Articular chondrocyte of knee joint (primary cell): ENCODE measurements at places on chromosomes 3 and 15. TPM values are rescaled to one million over a fixed set of nuclear protein-coding genes. Genes with fewer than 3 reads are reported as not detected.

Gene HIGD2B
- not detected in 2 replicates for total RNA-seq

Gene ITGB5
- 167 and 274 TPM in 2 replicates for total RNA-seq

Gene MYZAP
- 0.65 and 1.6 TPM in 2 replicates for total RNA-seq

Gene PIGZ
- total RNA-seq: 5.2 and 5.6 TPM in 2 replicates

Gene ARL13B
- 13.5 and 18.5 TPM in 2 replicates for total RNA-seq

Gene JMJD7
- total RNA-seq: 2.7 and 3.1 TPM in 2 replicates

Gene SPATA12
- total RNA-seq: under 0.01 TPM in 1 of 2 replicates, not detected in the other

Gene SERPINI2
- not detected in 2 replicates for total RNA-seq

Gene IMPG2
- 0.39 and 0.54 TPM in 2 replicates for total RNA-seq

Gene SYNPR
- total RNA-seq: not detected in 2 replicates

Gene CSPG4
- 144 and 158 TPM in 2 replicates for total RNA-seq

Gene CCRL2
- total RNA-seq: 6.2 and 8.0 TPM in 2 replicates

Gene PPP2R3A
- total RNA-seq: 32.2 and 33.5 TPM in 2 replicates

Gene LPP
- total RNA-seq: 83.8 and 95.1 TPM in 2 replicates

Gene BCHE
- not detected in 2 replicates for total RNA-seq

Gene CYP19A1
- 5.9 and 9.5 TPM in 2 replicates for total RNA-seq

Gene STARD5
- 3.8 and 6.4 TPM in 2 replicates for total RNA-seq

Gene KLHL40
- total RNA-seq: not detected in 2 replicates

Gene RPP25
- total RNA-seq: 4.0 and 8.1 TPM in 2 replicates

Gene SSR3
- 230 and 289 TPM in 2 replicates for total RNA-seq

Gene STX19
- 0.13 TPM in 1 of 2 replicates, not detected in the other for total RNA-seq

Gene GASK1A
- total RNA-seq: 0.78 and 1.3 TPM in 2 replicates

Gene PPP1R14D
- not detected in 2 replicates for total RNA-seq

Gene LRRC31
- not detected in 2 replicates for total RNA-seq

Gene LRRC34
- 6.1 and 11.1 TPM in 2 replicates for total RNA-seq

Gene CPEB1
- 30.2 and 36.4 TPM in 2 replicates for total RNA-seq

Gene IL5RA
- not detected in 2 replicates for total RNA-seq

Gene LMAN1L
- total RNA-seq: 0.11 TPM in 1 of 2 replicates, not detected in the other

Gene RTP4
- 2.5 and 4.4 TPM in 2 replicates for total RNA-seq

Gene ARHGEF26
- 5.1 and 5.2 TPM in 2 replicates for total RNA-seq

Gene TRIP4
- total RNA-seq: 12.5 and 12.9 TPM in 2 replicates

Gene MUSTN1
- 0.39 TPM in 1 of 2 replicates, not detected in the other for total RNA-seq

Gene SLC12A1
- total RNA-seq: not detected in 2 replicates

Gene CACNA2D2
- 0.22 TPM in 1 of 2 replicates, not detected in the other for total RNA-seq

Gene TAGLN3
- total RNA-seq: not detected in 2 replicates

Gene PCOLCE2
- total RNA-seq: 102 and 124 TPM in 2 replicates

Gene HACD3
- 87.3 and 91.7 TPM in 2 replicates for total RNA-seq

Gene TWF2
- total RNA-seq: 69.3 and 81.7 TPM in 2 replicates

Gene TGM4
- not detected in 2 replicates for total RNA-seq

Gene SPINK8
- not detected in 2 replicates for total RNA-seq

Gene CDC25A
- 2.7 and 3.7 TPM in 2 replicates for total RNA-seq

Gene GPR156
- 1.2 and 1.5 TPM in 2 replicates for total RNA-seq

Gene PDCD7
- 24.5 and 24.6 TPM in 2 replicates for total RNA-seq

Gene NOX5
- total RNA-seq: 0.22 and 0.26 TPM in 2 replicates

Gene MESP2
- 0.32 and 0.78 TPM in 2 replicates for total RNA-seq

Gene ITGA11
- 249 and 306 TPM in 2 replicates for total RNA-seq

Gene NDUFB4
- total RNA-seq: 54.0 TPM in 2 replicates

Gene TM4SF18
- total RNA-seq: 0.65 and 0.86 TPM in 2 replicates

Gene PSTPIP1
- total RNA-seq: 10.1 and 10.2 TPM in 2 replicates

Gene ITIH4
- 2.7 and 4.7 TPM in 2 replicates for total RNA-seq

Gene AGBL1
- under 0.01 TPM in 1 of 2 replicates, not detected in the other for total RNA-seq
